Epithelial cell of prostate (primary cell): ENCODE measurements at places on chromosomes 5 and 9.

DNA sequence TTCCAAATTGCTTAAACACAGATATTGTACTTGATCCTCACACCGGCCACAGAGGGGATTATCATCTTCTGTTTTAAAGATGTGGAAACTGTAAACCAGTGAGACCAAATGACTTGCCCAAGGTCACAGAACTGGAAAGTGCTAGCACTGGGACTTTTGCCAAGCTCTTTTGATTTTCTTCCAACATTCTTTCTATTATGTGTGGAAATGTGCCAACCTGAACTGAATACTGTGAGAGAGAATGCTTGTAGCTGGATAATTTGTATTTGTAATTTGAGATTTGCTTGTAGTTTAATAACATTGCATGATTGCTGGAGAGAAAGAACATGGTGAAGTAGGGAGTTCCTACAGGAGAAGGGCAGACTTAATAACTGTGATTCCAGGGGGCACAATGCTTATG, 977.9 kb upstream of the NUDT12 start:
- no peak for DNase-seq

DNA sequence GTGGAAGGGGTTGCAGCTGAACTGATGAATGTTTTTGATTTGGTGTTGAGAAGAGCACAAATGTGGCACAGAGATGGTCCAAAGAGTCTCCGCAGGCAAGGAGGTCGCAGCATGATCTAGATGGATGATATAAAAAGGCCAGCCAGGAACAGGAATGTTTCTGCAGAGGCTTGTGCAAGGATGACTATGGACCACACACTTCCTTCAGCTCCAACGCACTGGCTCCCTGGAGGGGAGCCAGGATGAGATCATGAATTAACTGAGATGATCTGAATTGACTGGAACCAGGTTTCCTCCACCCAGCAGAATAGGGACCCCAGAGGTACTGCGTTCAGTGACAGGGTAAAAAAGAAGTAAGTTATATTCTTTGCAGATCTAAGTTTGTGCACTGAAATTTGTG, 89.0 kb downstream of the ARSB start:
- no peak for DNase-seq

DNA sequence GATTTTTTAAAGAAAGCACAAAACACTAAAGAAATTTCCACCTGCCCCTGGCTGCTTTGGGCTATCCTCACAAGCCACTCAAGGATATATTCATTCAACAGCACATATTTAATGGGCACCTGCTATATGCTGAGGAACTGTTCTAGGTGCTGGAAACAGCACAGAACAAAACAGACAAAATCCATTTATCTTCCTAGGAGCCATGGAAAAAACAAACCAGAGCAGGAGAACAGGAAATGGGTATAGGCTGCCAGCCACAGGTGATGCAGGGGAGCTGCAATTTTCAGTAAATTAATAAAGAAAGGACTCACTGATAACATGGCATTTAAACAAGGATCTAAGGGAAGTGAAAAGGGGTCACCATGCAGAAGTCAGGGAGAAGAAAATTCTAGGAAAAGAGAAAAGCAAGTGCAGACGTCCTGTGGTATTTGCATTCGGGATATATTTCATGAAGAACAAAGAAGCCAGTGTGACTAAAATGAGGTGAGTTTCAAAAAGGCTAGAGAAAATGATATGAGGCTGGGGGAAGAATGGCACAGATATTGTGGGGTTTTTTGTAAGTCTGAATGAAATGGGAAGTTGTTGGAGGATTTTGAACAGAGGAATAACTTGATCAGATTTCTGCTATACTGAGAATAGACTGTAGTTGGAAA, 152.2 kb downstream of the ADAMTSL1 start:
- no peak for DNase-seq

GRCh38 chr5:139181835-139182452, 16.2 kb downstream of the SIL1 start:
- peak; percentile 34 for DNase-seq

- no peak for DNase-seq
Measured at GRCh38 chr5:36403632-36404311, 102.1 kb upstream of the RANBP3L start.

DNA sequence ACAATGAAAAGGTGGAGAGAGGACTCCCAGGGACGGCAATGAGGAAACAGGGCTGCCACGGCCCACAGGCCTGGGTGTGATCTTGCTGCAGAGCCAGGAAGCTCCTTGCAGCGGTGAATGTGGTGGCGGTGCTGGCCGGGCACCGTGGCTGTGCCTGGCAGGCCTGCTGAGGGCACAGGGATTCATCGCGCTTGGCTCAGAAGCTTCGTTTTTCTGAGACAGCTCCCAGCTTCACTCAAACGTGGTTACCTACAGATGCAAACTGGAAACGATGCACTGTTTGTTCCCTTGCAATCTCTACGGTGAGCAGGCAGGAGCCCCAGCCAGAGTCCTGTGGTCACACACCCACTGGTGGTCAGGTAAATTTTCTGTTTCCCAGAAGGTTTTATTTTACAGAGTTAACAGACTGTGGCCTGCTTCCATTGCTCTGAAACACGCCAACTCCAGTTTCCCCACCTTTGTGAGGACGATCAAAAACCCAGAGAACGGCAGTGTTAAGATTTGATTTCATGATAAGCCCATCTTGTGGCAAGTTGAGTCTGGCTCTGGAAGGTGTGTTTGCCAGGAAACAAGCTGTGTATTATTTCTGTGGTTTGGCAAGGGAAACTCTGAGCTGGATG, 183.9 kb downstream of the AUH start:
- peak; percentile 68 for DNase-seq

DNA sequence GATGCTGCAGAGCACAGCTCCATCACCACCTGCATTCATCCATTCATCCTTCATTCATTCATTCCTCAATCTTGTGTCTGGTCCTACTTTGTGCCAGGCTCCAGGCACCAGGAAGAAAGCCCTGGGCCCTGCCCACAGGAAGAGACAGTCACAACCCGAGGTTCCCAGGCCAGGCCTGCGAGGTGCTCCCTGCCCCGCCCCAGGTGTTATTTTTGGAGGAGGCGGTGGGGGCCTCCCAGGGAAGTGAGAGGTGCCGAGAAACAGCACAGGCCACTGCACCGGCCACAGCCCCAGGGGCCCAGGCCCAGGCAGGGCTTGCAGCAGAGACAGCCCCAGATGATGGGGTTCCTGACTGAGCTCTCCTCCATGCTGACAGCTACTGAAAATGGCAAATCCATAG, 33.4 kb downstream of the VAV2 start:
- no peak for DNase-seq

DNA sequence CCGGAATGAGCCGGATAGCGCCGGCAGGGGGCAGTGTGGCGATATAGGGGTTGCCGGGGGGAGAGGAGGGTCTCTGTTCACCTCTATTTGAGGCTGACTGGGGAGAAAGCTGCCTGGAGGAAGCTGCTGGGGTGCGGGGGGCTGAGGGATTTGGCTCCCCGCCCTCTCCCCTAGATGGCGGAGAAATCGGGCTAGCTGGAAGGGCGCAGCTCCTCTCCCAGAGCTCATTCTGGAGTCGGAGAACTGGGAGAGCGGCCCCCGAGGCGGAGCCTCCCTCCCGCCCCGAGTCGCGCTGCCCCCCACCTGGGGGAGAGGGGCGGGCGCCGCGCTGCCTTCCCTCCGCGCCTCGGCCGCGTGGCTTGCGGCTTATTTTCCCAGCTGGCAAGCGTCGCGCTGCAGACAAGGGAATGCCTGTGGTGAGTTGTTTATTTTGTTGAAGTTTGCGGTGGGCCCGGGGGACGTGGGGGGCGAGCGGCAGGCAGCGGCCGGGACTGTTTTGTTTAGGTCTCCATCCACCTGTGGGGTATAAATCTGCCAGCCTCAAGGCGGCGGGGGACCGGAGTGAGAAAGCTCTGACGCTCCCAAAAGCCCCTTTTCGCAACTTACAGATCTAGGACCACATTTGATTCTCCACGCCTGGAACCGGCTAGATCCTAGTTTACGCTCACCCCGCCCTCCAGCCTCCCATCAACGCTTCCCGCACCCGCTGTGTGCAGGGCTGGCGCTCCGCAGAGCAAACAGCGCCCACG, 4.1 kb upstream of the RGMB start:
- DNase-seq, result no peak

GRCh38 chr5:147780924-147781573, 1.5 kb downstream of the JAKMIP2 start:
- no peak for DNase-seq

DNA sequence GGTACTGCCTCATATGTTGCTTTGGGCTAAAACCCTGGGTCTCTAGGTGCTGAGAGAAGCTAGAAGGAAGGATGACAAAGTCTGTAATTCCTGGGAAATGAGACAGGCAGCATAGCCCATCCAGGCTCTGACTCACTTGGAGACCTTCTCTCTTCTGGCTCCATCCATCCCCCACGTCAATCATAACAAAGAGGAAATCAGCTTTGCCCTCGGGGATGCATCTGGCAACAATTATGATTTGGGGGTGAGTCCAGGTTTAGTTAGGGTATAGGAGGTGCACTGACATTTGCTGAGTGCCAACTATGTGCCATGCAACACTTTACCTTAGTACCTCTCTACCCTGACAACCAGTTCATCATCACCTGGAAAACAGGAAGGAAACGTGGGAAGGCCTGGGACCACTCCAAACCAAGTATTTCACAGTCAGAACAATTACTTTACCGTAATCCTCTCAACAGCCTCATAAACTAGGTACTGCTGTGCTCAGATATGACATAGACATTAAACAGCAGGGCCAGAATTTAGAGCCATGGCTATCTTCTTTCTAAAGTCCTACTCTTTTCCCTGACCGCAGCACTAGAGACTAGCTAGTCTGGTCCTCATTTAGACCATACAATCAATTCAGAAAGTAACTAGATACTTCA, 39.1 kb upstream of the GZMA start:
- no peak for DNase-seq

- DNase-seq, result no peak
Measured at GRCh38 chr9:93093127-93093876, 2.7 kb upstream of the CARD19 start.

DNA sequence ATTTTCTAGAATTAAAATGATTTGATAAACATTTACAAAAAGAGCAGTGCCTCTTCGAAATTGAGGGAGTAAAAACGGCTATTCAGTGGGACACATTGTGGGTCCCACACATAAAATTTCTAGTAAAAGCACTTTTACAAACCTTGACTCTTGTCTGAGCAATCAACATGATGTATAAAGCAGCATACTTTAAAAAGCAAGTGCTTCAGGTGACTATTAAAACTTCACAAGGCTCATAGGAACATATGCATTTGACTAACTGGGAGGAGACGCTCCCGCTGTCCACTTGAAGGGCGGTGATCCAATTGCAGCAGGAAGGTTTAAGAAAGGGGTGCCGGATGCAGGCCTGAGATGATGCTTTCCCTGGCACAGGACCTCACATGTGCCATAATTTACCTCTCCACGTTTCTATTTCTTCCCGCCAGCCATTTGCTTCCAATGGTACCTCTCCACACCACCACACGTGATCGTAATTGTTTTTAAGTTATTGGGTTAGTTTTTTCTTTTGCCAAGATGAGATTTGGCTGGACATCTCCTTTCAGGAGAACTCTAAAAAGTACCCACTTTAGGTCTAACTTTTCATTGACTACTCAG, 1.8 kb downstream of the MCTP1 start:
- no peak for DNase-seq

GRCh38 chr9:88399966-88400365, 11.7 kb downstream of the SPIN1 start:
- DNase-seq, result no peak

DNA sequence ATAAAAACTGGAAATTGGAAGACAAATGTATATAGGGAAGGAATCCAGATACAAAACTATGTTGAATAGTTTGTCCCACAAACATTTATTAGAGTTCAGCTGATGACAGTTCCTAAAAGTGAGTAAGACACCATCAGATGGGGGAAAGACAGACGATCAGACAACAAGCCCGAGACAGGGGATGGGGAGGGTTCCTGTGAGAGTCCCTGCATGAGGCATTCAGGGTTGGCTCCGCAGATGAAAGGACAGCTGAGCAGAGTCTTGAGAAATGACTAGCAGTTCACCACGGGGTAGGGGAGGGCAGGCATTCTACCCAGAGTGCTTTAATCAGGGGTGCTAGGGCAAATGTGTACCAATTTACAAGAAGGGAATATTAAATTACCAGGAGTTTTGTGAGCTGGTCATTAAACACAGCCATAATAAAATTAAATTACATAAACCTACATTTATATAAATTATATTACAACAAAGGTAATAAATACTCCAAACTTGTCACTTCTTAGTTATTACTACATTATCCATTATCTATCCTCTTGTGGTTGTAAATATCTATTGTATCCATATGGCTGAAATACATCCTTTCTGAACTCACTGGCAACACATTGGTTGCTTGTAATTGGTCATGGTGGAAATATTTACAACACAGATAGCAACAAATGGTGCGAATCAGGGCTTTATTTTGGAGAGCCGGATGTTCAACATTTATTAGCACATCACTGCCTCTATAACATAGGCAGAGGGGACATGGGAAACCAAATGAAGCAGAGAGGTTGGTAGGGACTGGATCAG, 27.8 kb downstream of the TNFSF15 start:
- no peak for DNase-seq

DNA sequence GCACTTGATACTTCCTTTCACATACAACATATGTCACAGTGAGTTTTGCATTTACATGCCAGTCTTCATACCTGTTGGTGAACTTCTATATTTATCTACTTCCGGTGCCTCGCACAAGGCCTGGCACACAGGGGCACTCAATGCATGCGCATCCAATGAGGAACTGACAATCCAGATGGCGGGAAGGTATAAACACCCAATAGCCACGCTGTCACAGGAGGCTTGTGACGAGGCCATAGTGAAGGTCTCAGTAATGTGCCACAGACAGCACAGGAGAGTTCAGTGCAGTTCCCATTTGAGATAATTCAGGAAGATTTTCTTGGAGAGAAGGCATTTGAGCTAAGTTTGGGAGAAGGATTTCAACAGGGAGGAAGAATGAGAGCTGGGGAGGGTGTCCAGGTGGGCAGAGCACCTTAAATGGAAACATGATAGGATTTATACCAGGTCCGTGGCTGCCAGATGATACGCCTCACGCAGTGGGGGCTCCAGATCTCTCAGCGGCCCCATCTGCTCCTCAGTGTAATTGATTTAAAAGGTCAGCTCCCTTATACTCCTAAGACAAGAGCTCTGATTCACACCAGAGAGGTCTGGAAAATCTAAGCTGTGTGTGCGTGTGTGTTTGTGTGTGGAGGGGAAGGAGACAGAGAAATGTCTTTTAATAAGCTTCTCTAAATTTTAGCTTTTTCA, 206.2 kb downstream of the DCP2 start:
- no peak for DNase-seq

DNA sequence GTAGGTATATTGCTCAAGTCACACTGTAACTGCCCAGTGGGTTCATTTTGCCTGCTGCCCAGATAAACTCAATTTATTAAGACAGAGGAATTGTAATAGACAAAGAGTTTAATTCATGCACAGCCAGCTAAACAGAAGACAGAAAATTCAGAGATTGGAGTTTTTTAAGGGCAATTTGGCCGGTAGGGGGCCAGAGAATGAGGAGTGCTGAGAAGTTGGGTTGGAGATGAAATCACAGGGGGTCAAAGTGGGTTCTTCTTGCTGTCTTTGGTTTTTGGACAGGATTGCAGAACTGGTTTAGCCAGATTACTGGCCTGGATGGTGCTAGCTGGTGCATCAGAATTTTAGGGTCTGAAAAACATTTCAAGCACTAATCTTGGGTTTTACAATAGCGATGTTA, 20.7 kb upstream of the IL33 start:
- no peak for DNase-seq

GRCh38 chr9:82332018-82332773, 343.6 kb downstream of the SPATA31D1 start:
- DNase-seq, result peak; percentile 78

GRCh38 chr5:123035360-123035917, 1.1 kb downstream of the PPIC start:
- no peak for DNase-seq
